ENCODE measurements at places on chromosomes 3 and 15. TPM values are rescaled to one million over a fixed set of nuclear protein-coding genes. Genes with fewer than 3 reads are reported as not detected.

GRCh38 chr3:77348244-77348855, 308.5 kb downstream of the ROBO2 start:
- no peak for DNase-seq
- H3K27ac ChIP-seq, result no peak overlapping the region
- no peaks in the 10 kb centered on the region for H3K27me3 ChIP-seq
- H3K4me3 ChIP-seq, result no peak overlapping the region
- H3K4me1 ChIP-seq, result no peaks in the 10 kb centered on the region
- no peaks in the 10 kb centered on the region for H3K36me3 ChIP-seq

KNG1 gene
- not detected for total RNA-seq

TMCO5A gene
- total RNA-seq, result not detected

CX3CR1 gene
- total RNA-seq, result 1.9 TPM

IGSF10 gene
- total RNA-seq, result 6.6 TPM

GOLGA8H gene
- 3.1 TPM for total RNA-seq

SERPINI2 gene
- not detected for total RNA-seq

DNA sequence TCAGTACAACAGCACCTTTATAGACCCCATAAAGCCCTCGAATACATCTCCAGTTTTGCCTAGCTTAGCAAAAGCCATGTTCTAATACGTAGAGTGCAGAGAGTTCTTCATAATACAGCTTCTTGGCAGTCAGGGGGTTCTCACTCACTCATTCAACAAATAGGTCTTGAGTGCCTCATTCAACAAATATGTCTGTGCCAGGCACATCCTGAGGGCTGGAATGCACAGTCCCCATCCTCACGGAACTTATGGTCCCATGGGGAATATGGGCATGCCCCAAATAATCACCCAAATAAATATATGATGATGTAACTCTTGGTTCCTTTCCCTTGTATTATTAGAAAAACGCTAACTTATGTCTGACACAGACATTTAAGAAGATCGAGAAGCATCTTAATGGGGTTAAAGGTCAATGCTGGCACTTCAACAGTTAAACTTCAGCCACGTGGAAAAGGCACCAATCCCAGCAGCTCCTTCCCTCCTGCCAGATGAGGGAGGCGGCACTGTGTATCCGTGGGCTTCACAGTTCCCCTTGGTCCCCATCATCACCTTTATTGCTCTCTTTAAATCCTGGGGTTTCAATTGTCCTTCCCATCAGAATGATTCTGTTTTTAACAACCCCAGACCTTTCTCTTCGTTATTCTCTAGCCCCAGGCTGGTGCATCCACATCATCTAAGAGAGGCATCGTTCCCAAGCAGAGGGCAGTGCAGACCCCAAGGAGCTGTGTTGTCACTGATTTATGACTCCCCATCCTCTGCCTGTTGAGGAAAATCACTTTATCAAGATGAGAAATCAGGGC, 18.9 kb upstream of the SEMA5B start:
- H3K27ac ChIP-seq, result no peak overlapping the region
- H3K4me1 ChIP-seq, result peaks cover 18% of the 10 kb centered on the region
- no peak for DNase-seq
- H3K36me3 ChIP-seq, result no peaks in the 10 kb centered on the region
- H3K4me3 ChIP-seq, result no peak overlapping the region

DNA sequence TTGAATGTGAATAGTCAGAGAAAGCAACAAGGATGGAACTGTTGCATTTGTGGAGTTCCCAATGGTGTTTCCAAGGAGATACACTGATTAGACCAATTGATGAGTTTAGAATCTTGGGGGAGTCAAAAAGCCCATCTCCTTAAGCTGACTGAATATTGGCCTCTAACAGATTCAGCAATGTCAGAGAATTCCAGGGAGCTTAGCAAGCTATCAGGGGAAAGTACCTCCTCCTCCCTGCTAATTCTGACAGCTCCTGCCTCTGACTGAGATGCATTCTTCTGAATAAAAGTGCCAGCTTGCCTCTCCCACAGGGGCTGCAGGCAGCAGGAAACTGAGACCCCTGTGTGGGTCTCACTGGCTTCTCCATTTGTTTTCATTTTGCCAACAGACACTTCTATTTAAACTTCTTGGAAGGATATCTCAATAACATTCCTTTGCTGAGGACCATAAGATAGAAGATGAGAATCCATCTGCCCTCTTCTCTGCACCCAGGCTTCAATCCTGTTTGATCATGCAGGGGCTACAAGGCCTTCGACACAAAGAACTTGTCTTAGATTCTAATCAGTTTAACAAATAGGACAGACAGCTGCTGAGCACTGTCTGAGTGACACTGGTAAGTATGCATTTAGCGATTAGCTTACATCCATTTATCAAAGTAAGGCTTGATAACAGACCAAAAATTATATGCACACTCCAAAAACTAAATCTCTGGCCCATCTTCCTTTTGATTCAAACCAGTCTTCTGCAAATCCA, 1080.8 kb downstream of the TUSC7 start:
- no peaks in the 10 kb centered on the region for H3K4me1 ChIP-seq
- H3K27me3 ChIP-seq, result no peaks in the 10 kb centered on the region
- H3K4me3 ChIP-seq, result no peak overlapping the region
- no peaks in the 10 kb centered on the region for H3K36me3 ChIP-seq
- DNase-seq, result no peak
- H3K27ac ChIP-seq, result no peak overlapping the region

DNA sequence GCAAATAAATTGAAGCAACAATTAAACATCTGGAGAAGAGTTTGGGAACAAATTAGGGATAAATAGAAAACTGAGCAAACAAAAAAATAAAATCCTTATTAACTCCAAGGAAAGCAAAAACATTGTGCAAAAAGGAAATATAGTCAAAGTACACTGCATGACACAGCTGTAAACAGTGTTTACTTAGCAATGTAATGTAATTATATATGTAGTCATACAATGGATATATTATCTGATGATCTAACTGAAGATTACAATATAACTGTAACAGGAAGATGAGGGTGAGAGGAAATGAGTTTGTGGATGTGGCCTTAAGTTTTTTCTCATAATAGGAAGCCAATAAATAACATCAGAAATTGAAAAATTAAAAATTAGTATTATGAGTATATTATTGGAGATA, 42.5 kb downstream of the SCN10A start:
- H3K36me3 ChIP-seq, result no peaks in the 10 kb centered on the region
- no peak overlapping the region for H3K4me3 ChIP-seq
- no peaks in the 10 kb centered on the region for H3K4me1 ChIP-seq
- H3K27ac ChIP-seq, result no peak overlapping the region
- DNase-seq, result no peak

DNA sequence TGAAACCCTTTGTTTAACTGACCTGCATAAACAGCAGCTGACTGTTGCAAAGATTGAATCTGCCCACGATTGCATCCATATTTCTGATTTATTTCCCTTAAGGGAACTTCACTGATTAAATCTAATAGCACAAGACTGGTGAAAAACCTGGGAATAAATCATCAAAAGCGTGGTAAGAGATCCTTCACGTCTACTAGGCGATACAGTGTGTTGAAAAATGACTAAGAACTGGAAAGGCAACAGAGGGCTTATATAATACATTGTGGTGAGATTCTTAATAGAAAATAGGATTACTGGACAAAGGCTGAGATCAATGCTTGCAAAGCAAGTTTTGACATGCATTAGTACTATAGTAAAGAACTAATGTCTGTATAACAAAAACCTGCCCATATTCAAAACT, 49.0 kb downstream of the POLQ start:
- H3K36me3 ChIP-seq, result no peaks in the 10 kb centered on the region
- H3K4me1 ChIP-seq, result no peaks in the 10 kb centered on the region
- H3K27ac ChIP-seq, result no peak overlapping the region

DNA sequence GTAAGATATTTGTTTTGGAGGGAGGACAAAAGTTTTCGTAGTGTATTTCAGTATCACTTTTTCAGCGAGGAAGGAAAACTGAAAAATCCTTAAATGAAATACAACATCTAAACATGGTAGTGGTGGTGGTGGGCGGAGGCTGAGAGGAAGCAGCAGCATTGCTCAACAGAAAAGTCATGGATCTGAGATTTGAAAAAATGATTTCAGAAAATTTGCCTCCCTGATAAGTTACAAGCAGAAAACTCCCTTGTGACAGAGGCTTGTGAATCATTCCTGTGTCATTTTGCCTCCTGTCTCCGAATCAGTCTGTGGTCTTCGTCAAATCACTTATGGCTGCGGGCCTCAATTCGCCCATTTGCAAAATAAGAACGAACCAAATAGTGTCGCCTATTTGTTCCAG, 965 bp upstream of the CRBN start:
- H3K4me3 ChIP-seq, result no peak overlapping the region
- no peaks in the 10 kb centered on the region for H3K27me3 ChIP-seq
- no peak overlapping the region for H3K27ac ChIP-seq
- peaks cover 15% of the 10 kb centered on the region for H3K4me1 ChIP-seq
- H3K36me3 ChIP-seq, result no peaks in the 10 kb centered on the region

DNA sequence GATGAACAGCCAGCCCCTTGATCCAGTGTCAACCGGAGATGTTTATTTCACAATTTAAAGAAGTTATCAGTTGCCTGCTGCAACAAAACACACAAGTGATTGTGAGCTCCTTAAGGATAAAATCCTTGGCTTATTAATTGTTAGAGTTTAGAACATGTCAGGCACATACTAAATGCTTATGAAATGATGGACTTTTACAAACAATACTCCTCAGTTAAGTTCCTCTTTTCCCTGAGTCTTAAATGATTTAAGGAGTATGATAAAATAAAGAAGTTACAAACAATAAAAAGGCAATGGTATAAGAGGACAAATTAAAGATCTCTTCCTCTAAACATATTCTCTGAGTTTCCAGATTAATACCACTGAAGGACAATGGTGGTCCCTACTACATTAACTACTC, 5.7 kb downstream of the GHSR start:
- H3K4me1 ChIP-seq, result no peaks in the 10 kb centered on the region
- no peaks in the 10 kb centered on the region for H3K27me3 ChIP-seq
- DNase-seq, result no peak
- H3K36me3 ChIP-seq, result no peaks in the 10 kb centered on the region

DNA sequence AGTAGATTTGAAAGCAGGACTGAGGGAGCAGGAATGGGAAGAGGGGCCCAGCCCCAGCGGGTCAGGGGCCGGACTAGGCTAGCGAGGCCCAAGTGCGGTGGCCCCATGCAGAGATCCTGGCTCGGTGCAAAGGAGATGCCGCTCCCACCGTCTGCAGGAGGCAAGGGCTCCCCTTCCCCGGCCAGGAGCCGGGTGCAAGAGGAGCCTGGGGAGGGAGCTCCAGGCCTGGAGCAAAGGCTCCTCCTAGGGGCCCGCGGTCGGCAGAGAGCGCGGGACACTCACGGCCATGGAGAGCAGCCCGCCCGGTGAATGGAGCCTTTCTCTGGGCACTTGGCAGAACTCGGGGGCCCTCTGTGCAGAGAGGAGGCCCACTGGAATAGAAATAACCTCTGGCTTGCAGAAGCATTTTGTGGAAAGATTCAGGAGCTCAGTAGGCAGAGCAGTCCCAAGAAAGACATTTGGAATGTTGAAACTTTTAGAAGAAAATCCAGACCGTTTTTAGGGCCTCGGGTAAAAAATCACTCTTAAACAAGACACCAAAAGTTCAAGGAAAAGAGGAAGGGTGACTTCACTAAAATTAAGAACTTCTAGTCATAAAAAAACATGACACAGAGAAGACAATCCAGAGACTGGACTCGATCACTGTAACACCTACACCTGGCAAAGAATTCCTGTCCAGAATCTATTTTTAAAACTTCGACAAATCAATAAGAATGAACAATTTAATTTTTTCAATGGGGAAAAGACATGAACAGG, 43.0 kb upstream of the USP3 start:
- no peak for DNase-seq
- H3K4me1 ChIP-seq, result peaks cover 5% of the 10 kb centered on the region
- no peak overlapping the region for H3K27ac ChIP-seq
- no peaks in the 10 kb centered on the region for H3K27me3 ChIP-seq

GRCh38 chr15:101496198-101496986, 6.9 kb upstream of the PCSK6 start:
- H3K36me3 ChIP-seq, result no peaks in the 10 kb centered on the region
- no peak overlapping the region for H3K27ac ChIP-seq
- DNase-seq, result no peak
- no peaks in the 10 kb centered on the region for H3K27me3 ChIP-seq
- no peak overlapping the region for H3K4me3 ChIP-seq
- no peaks in the 10 kb centered on the region for H3K4me1 ChIP-seq

IL20RB gene
- 1.6 TPM for total RNA-seq

GRCh38 chr15:86964271-86964670, 884.6 kb downstream of the AGBL1 start:
- no peak overlapping the region for H3K27ac ChIP-seq
- no peaks in the 10 kb centered on the region for H3K36me3 ChIP-seq
- H3K4me3 ChIP-seq, result no peak overlapping the region
- no peak for DNase-seq

GRCh38 chr15:63501256-63502089, 2.9 kb upstream of the USP3 start:
- H3K4me3 ChIP-seq, result no peak overlapping the region
- peaks cover 5% of the 10 kb centered on the region for H3K4me1 ChIP-seq
- no peaks in the 10 kb centered on the region for H3K36me3 ChIP-seq

NEK10 gene
- 1.7 TPM for total RNA-seq

DOCK3 gene
- total RNA-seq, result 15.7 TPM

C3orf22 gene
- not detected for total RNA-seq

- no peak overlapping the region for H3K4me3 ChIP-seq
- no peaks in the 10 kb centered on the region for H3K4me1 ChIP-seq
- no peak for DNase-seq
- no peaks in the 10 kb centered on the region for H3K36me3 ChIP-seq
Observed at GRCh38 chr3:21682206-21682605, 68.8 kb downstream of the ZNF385D start.

DNA sequence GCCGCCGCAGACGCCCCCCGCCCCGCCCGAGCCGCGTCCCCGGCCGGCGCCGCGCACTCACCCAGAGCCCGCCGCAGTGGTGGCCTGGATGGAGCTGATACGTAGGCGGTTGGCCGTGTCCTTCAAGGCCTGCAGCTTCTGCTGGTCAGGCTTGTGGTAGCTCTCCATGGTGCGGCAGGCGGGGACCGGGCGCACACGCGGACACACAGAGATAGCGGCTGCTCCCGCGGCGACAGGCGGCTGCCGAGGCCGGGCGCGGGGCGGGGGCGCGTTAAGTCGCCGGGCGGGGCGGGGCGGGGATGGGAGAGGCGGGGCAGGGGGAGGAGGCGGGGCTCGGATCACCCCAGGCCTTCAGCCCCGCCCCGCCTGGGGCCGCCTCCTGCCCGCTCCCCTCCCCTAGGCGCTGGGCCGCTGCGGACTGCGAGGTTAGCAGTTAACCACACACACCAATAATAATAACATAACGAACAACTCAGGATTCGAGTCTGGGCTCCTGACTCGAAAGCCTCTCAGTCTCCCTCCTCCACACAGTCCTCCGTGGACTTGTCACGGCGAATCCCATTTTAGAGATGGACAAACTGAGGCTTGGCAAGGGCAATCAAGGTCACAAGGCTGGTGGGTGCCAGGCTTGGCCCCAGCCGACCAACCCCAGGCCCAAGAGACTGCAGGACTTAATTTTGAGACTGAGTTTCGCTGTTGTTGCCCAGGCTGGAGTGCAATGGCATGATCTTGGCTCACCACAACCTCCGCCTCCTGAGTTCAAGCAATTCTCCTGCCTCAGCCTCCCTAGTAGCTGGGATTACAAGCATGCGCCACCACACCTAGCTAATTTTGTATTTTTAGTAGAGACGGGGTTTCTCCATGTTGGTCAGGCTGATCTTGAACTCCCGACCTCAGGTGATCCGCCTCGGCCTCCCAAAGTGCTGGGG, at the start of gene TKT:
Gene TKT, minus strand, starts transcription at position 248 of the 929 bp plus-strand sequence. Its CDS starts 80 bp downstream, at position 168.
- peak; percentile 88 for DNase-seq
- H3K27ac ChIP-seq, result peak within 1 kb of the TSS; percentile 95
- H3K4me3 ChIP-seq, result peak within 1 kb of the TSS; percentile 95

GRCh38 chr3:26437678-26438077, 184.9 kb upstream of the LRRC3B start:
- no peaks in the 10 kb centered on the region for H3K36me3 ChIP-seq
- H3K27ac ChIP-seq, result no peak overlapping the region
- H3K4me3 ChIP-seq, result no peak overlapping the region

- no peaks in the 10 kb centered on the region for H3K36me3 ChIP-seq
- no peak overlapping the region for H3K4me3 ChIP-seq
- H3K27me3 ChIP-seq, result no peaks in the 10 kb centered on the region
- peak overlapping the region; percentile 73 for H3K27ac ChIP-seq
Observed at GRCh38 chr15:68794863-68795262, 25.8 kb downstream of the ANP32A start.
